ENCODE measurements at places on chromosomes 6 and 20.

DNA sequence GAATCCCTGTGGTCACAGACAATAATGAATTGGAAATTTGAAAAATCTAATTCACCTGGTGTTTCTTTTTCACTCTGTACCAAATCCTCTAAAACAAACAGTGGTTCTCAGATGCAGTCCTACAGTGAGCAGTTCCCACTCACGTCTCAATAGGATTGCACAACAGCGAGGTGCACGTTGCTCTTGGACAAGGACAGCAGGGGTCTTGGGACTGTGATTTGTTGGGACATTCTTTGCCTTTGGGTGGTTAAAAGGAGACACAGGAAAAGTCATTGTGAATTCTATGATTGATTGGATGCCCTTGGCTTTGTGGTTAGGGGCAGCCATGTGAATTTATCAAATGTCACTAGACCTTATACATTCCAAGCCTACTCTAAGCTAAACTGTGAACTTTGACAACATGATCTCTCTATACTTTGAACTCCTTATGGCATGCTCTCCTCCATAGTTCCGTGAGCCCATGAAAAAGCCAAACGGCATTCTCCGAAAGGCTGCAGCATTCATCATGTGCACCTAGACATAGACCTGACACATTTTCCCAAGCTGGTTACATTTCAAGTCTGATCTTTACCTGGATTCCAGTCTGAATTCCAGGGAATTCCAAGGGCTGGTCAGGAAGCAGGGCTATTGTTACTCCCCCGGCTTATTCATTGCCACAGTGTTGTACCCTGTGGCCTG is 647 bp downstream of the UNC93A start:
- DNase-seq: no peak

GRCh38 chr6:139990026-139990686 is 615.7 kb upstream of the CITED2 start:
- DNase-seq: no peak

- no peak for DNase-seq
Measured at GRCh38 chr6:10082385-10082784, 332.5 kb downstream of the TFAP2A start.

- DNase-seq: no peak
Measured at GRCh38 chr6:73176057-73176456, 49.2 kb downstream of the KHDC1L start.

GRCh38 chr6:163836876-163837690 is 422.6 kb downstream of the QKI start:
- DNase-seq: peak; percentile 76

Data from NCI-H1105 (cell line).